ENCODE measurements at places on chromosomes 1 and 21.

DNA sequence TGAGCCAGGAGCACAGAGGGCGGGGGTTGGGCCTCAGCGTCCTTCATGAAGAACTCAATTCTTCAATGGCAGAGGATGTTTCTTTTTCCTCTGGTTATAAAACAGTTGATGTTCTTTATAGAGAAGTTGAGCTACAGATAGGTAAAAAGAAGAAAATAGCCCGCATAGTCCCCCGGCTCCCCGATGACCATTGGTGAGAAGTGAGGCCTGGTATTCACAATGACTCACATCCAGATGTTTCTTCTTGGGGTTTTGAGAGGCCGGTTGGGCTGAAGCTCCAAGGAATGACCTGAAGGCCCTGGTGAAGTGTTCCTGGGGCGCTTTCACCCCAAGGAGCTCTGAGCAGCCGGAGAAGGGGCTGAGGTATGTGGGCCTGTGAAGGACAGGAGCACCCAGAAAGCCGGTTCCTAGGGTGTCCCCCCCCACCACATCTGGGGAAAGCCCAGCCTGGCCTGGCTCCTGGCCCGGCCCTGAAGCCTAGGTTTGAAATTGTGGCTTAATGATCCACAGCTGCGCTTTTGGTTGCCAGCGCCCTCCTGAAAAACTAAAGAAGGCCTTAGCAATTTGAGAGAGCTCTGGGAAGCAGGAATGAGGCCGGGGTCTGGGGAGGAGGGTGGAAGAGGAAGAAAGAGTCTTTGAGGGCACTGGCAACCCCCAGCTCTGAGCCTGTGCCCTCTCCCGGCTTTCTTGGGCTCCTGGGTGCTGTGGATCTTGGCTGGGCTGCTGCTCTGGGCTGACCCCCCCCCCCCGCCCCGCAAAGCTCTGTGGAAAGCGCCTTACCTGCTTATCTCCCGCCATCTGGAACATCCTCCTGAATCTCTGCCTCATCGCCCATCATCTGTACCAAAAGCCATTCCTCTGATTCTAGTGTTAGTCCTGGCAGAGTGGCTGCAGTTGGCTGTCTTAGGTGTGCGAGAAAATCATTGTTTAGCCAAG is 444.7 kb downstream of the CAMTA1 start:
- peak; percentile 54 for DNase-seq

GRCh38 chr21:43646550-43647260 is 12.6 kb downstream of the HSF2BP start:
- peak; percentile 89 for DNase-seq

DNA sequence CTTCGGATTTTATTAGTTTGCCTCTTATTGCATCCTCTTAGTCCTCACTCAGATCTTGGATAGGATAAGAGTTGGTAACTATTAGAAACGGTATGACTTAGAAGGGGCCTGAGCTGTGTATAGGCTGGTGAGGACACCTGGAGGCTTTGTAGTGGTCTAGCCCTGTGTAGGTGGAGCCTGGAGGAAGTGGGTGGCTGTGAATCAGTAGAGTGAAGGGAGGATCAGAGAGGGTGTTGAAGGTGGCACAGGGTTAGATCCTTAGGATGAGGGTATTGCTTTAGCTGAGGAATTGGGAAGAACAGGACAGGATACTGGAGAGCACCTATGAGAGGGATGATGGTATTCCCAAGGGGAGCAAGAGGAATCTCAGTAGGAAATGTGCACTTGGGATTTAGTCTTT is 5.7 kb downstream of the VANGL1 start:
- no peak for DNase-seq

GRCh38 chr1:16181887-16182719 is 26.2 kb upstream of the EPHA2 start:
- peak; percentile 96 for DNase-seq

DNA sequence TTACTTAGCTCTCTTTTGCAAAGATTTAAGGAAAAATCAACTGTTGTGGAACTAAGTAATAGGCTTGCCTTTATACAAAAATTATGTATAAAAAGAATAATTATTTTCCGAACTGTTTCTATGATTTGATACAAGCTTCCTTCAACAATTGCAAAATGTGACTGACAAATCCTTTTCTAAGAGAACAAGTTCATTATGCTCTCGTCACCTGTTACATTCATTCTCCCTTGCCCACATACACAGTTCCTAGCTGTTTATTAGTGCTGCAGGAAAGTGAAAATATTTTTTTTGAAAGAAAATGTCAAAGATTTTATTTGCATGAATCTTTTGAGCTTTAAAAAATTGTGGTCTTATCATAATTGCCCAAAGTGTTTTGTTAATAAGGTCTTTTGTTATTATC is 466.2 kb downstream of the USP25 start:
- peak; percentile 35 for DNase-seq

DNA sequence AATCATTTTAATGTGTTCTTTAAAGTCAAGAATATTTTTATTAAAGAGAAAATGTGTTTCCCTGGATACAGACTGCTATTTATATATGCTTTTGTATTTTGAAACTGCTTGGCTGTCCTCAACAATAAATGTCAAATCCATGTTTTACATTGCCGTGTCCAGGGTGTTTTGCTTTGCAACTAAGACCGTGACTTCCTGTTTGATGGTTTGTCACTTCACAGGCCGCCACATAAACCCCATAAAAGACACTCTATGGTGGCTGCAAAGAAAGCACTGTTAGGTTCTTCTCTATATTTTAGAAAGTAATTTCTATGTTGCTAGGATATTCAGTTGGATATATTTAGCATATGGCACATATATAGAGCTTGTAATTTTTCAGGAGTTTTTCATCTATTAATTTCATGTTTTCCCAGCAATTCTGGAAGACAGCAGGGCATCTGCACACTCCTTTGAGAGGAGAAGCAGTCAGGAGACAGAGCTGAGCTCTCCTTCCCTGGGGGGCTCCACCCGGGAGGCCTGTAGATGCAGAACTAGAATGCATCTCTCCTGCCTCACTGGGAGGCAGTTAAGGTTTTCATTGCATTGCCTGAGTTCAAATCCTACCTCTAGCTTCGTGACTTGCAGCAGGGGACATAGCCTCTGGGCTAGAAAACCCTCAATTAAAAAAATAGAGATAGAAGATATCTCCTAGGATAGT is 33.1 kb downstream of the PRDM2 start:
- DNase-seq = no peak

DNA sequence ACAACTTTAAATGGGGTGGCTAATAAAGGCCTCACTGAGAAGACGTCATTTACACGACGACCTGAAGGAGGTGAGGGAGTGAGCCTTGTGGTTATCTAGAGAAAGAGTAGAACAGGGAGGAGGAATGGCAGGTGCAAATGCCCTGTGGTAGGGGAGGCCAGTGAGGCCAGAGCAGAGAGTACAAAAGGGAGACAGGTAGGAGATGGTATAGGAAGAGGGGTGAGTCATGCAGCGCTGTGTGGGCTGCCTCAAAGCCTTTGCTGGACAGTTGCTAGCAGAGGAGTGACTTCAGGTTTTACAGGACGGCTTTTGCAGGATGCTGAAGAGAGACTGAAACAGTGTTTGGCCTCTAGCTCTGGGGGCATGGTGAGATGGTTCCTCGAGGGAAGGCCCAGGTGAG is 116.0 kb downstream of the IER5 start:
- DNase-seq = no peak

DNA sequence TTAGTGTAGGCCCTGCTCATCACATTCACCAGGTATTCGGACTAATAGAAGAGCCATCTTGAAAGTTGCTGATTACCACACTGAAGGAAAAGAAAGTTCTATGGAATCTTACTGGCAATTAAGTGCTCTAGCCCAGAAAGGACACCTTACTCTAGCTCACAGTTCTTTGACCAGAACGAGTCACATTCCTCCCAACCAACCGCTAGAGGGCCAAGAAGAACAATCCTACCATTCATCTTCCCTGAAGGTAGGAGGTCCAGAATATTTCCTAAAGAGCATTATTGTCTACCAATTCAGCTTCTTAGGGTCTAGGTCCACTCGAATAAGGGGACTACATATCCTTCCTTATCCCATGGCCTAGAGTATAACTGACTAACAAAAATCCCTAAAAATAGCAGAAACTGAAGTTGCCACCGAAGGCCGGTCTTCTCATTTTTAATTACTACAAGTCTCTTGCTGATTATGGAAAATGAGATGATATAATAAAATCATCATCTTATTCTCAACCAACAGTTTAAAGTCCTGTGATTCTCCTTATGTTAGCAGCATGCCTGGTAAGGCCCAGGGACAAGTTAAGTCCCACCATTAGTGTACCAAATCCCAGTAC is 2.7 kb upstream of the FMO1 start:
- DNase-seq = peak; percentile 49

- DNase-seq = peak; percentile 35
Measured at GRCh38 chr1:21268281-21269239, 21.7 kb downstream of the ECE1 start.

DNA sequence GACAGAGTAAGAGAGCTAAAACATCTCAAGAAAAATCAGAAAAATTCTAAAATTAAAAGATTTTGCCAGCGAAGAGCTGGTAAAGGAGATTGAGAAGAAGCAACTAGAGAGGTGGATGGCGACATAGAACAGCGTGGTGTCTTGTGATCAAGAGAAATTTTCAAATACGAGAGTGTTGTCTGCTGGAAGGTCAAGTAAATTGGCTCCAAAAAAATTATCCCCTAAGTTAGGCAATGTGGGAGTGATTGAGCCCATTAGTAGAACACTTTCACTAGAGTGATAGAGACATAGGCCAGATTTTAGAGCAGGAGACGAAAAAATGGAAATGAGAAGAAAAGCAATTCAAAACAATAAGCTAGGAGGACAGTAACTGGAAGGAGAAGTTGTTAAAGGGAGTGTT is 94.3 kb upstream of the MPC2 start:
- no peak for DNase-seq

DNA sequence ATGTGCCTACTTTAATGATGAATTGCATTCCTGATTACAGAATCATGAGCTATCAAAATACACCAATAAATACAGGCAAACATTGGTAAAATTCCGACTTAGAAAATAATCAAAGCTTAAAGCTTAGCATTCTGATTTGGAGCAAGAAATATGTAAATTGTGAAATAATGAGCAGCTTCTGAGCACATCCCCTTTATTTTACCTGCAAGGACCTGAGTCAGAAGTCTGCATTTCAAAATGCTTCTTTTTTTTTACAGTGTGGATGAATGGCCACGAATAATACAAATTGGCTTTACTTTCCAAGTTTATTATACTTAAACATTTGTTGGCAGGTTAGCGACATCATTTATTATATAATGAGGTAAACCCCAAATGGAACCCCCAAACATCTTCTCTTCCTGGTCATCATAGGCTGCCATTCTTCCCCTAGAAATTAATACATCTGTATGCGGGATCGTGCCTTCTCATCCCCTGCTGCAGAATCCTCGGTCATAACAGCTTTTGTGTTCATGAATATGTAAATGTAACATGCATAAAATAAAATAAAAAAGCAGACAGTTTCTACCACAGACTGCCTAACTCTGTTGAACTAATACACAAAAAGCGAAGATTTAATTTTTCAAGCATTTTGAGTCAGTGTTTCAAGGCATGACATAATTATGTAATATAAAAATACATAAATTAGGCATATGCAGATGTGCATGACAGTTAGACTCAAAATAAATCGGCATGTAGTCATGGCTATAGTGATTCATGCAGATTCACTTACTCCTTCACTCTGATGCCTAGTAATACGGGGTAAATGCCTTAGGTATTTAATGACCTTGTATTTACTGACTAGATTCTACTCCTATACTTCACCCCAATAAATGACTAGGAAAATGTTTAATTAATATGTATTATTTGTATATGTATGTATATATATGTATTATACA is 339.7 kb downstream of the USP25 start:
- no peak for DNase-seq

DNA sequence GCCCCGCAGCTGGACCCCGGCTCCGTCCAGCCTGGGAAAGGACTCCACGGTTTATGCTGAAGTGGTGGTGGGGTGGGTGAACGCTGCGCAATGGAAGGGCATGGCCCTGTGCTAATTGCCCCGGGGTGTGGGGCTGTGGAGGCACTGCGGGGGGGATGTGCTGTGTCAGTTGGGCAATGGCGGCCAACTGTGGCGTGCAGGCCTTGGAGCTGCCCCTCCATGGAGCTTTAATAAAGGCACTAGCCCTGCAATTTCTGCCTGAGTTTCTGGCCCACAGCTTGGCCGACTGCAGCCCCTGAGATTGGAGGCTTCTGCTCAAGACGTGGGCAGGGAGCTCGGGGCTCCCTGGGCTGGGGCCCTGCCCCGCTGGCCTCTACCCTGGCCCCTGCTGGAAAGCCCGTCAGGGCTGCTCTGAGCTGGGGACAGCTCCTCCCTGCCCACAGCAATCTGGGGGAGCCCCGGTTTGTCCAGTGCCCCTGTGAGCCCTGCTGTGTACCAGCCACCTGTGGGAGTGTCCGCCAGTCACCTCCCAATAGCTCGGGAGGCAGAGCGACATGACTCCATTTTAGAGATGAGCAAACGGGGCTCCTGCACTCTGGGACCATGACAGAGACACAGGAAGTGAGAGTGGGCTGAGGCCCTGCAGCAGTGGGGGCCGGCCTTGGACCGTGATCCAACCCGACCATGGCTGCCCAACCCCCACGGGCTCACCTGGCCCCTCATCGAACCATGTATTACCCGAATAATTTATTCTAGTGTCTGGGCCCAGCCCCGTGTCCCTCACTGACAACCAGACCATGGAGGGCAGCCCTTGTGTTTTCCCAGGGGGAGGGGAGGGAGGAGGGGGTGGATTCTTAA is 8.7 kb upstream of the TNFRSF14 start:
- no peak for DNase-seq

DNA sequence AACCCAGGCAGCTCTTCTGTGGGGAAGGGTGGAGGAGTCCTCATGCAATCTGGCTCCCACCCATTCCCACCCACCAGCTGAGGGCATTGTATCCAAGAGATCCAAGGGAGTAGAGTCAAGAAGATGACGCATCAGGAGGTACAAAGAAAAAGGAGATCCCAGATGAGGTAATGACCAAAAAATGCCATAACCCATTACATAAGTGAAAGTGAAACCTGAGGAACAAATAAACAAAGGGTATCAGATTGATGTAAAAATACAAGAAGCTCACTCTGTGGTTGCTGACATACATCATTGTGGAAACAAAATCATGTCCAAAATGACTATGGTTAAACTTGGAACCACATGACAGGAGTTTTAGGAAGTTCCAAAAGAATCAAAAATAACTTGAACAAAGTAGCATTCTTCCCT is 42.5 kb downstream of the CCN1 start:
- peak; percentile 98 for DNase-seq

Measured in M059J (cell line).